ENCODE measurements at places on chromosomes 4 and X.

DNA sequence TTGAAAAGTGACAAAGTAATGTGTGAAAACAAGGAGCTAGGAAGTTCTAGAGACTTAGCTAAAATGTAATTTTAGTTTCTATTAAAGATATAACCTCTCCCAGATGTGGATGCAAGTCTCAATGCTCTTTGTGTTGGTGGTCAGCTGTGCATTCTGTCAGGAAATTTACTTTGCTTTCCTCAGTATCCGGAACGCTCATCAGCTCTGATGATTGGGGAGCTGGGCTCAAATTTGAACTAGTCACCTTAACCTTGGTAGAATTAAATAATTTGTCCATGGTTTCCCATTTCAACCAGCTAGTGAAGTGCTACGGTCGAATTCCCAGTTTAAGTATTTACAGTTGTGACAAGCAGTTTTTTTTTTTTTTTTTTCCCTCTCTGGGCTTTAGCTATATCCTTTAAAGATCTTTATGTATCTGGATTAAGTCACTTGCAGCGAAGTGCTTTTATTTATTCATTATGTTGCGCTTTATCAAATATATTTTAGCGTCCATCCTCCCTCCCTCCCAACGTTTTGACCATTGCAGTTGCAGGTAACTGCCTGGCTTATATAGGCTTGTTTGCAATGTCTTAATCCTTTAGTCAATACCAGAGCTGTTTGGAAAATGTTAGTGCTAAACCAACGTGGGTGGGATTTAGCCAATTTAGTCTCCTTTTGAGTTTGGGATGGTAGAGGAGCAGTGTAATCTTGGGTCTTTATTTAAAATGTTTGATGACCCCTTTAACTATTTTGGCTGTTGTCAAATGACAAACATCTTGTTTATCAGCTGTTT, 2.1 kb downstream of the OGT start:
- no peak for DNase-seq

GRCh38 chrX:153992180-153992579, 19.6 kb downstream of the TMEM187 start:
- DNase-seq = no peak

GRCh38 chr4:52853351-52853750, 8.8 kb upstream of the RASL11B start:
- DNase-seq = no peak

- DNase-seq = no peak
These were observed 13.2 kb downstream of the TAPT1 start for GRCh38 chr4:16213121-16213520.
